ENCODE measurements at places on chromosomes 4 and X. TPM values are rescaled to one million over a fixed set of nuclear protein-coding genes. Genes with fewer than 3 reads are reported as not detected.
A peak's percentile ranks its signal among the peaks of the same experiment; 100 is the strongest.

AMOT gene
- 1.4 TPM for total RNA-seq

SPARCL1 gene
- total RNA-seq: not detected

HSFX2 gene
- total RNA-seq: not detected

CFAP97 gene
- total RNA-seq: 50.0 TPM

RAB9A gene
- total RNA-seq: 34.0 TPM

FGB gene
- total RNA-seq: not detected

HELQ gene
- total RNA-seq: 28.9 TPM

ALB gene
- not detected for total RNA-seq

- no peak overlapping the region for H3K4me3 ChIP-seq
- no peak for DNase-seq
- no peaks in the 10 kb centered on the region for H3K4me1 ChIP-seq
- H3K36me3 ChIP-seq: no peaks in the 10 kb centered on the region
Observed at GRCh38 chr4:52292245-52292644, 241.1 kb downstream of the SPATA18 start.

- H3K4me1 ChIP-seq: no peaks in the 10 kb centered on the region
- H3K4me3 ChIP-seq: no peak overlapping the region
- H3K27me3 ChIP-seq: no peaks in the 10 kb centered on the region
Observed at GRCh38 chr4:88900432-88900831, 156.6 kb downstream of the FAM13A start.

GRCh38 chr4:56651056-56651350, 30.1 kb downstream of the HOPX start:
- peaks cover 3% of the 10 kb centered on the region for H3K36me3 ChIP-seq
- H3K27ac ChIP-seq: peak overlapping the region; percentile 93
- DNase-seq: no peak
- peaks cover 51% of the 10 kb centered on the region for H3K4me1 ChIP-seq

GRCh38 chr4:123819362-123820035, 422.9 kb downstream of the SPRY1 start:
- H3K27me3 ChIP-seq: peaks cover 8% of the 10 kb centered on the region
- H3K36me3 ChIP-seq: no peaks in the 10 kb centered on the region
- no peak overlapping the region for H3K4me3 ChIP-seq
- DNase-seq: no peak

GRCh38 chr4:56118055-56118454, 169.3 kb downstream of the CEP135 start:
- peaks cover 18% of the 10 kb centered on the region for H3K27me3 ChIP-seq
- H3K27ac ChIP-seq: no peak overlapping the region
- H3K4me3 ChIP-seq: no peak overlapping the region
- peaks cover 6% of the 10 kb centered on the region for H3K4me1 ChIP-seq
- DNase-seq: no peak
- peaks cover 5% of the 10 kb centered on the region for H3K36me3 ChIP-seq

- no peaks in the 10 kb centered on the region for H3K4me1 ChIP-seq
- no peak overlapping the region for H3K27ac ChIP-seq
- no peak overlapping the region for H3K4me3 ChIP-seq
- DNase-seq: no peak
- no peaks in the 10 kb centered on the region for H3K27me3 ChIP-seq
Observed at GRCh38 chr4:174559894-174560293, 37.6 kb upstream of the HPGD start.

- no peak for DNase-seq
- no peaks in the 10 kb centered on the region for H3K4me1 ChIP-seq
- no peak overlapping the region for H3K4me3 ChIP-seq
- H3K27me3 ChIP-seq: no peaks in the 10 kb centered on the region
- no peak overlapping the region for H3K27ac ChIP-seq
- no peaks in the 10 kb centered on the region for H3K36me3 ChIP-seq
Observed at GRCh38 chr4:65336465-65336864, 333.8 kb downstream of the EPHA5 start.

GRCh38 chrX:3520982-3521381, 174.5 kb upstream of the MXRA5 start:
- no peaks in the 10 kb centered on the region for H3K36me3 ChIP-seq
- no peaks in the 10 kb centered on the region for H3K4me1 ChIP-seq
- no peaks in the 10 kb centered on the region for H3K27me3 ChIP-seq
- DNase-seq: no peak
- no peak overlapping the region for H3K4me3 ChIP-seq

DNA sequence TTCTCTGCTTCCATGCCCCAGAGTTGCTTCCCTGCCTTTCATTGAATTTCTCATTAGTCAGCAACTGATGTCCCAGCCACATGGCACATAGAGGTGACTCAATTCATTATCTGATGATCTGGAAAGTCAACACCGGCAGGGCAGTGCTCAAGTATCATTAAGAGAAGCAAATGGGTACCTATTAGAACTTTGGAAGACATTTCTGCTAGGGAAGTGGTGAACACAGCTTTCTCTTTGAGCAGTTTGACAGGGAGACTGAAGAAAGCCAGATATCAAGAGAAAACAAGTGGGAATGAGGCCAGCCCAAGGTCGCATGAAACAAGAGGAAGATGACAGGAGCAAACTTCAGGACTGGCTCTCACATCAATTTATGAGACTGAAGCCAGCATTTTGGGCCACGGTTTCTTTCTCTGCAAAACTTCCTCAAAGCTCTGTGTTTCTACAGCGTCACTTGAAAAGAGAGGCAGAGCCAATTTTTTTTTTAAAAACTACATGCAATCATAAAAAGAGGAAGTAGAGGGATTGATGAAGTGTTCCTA, 108.3 kb upstream of the RPS6KA3 start:
- no peak overlapping the region for H3K4me3 ChIP-seq
- no peaks in the 10 kb centered on the region for H3K27me3 ChIP-seq
- H3K27ac ChIP-seq: peak overlapping the region; percentile 48
